ENCODE measurements at places on chromosomes 1 and 21. TPM values are rescaled to one million over a fixed set of nuclear protein-coding genes. Genes with fewer than 3 reads are reported as not detected.
A peak's percentile ranks its signal among the peaks of the same experiment; 100 is the strongest.

Gene CACHD1
- total RNA-seq = 0.82 TPM

- no peak for DNase-seq
These were observed 3.4 kb downstream of the SEMA6C start for GRCh38 chr1:151143057-151143435.

- no peak for DNase-seq
These were observed 148.3 kb downstream of the MATN1 start for GRCh38 chr1:30575066-30575465.

Gene SYTL1
- 103 TPM for total RNA-seq

DNA sequence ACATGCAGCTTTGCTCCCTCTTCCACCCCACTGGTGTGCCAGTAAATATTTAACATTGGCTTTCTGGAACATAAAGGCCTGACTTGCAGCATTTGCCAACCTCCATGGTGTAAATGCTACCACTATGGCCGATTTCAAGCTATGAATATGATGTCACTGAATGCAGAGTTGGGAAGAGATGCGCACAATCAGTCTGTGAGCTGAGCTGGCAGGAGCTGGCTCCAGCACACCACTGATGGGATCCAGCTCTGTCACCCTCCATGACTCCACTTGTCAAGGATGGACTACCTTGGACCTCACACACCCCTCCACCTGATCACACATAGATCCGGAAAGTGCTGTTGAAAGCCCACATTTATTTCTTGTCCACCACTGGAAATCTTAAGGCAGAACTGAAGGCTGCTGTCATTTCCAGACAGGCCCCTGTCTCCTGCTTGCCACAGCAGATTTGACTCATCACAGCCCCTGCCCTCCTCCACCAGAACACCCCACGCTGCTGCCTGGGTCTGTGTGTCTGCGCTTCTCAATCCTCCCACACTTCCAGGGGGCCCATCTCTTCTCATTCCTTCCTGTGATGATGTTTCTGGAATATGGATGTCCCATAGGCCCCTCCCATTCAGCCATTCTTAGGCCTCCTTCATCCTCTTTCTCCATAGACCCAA lies 82.2 kb upstream of the BCAR3 start:
- no peak for DNase-seq

DNA sequence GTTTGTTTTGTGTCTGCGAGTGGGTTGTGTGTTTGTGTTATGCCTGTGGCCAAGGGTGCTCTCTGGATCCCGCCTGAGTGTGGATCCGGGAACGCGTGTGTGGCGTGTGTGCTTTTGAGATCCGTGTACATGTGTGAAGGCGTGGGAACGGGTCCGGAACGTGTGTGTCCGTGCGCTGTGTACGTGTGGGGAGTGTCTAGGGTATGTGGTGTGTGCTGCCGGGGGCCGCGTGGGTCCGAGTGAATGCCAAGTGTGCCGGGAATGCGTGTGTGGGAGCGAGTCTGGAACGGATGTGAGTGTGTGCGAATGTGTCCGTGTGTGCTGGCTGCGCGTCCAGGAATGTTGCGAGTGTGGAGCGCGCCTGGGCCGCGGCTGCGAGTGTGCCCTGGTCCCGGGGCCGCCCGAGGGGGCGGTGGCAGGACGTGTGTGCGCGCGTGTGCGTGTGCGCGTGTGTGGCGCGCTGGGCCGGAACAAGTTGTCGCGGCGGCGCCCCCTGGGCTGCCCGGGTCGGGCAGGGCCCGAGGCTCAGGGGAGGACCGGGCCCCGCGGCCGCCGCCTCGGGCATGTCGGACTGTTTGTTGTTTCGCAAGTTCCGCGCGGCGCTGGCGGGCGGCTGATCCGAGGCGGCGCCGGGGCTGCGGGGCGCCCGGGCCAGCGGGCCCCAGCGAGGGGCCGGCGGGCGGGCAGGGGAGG lies 953 bp downstream of the PTPRU start:
- peak; percentile 46 for DNase-seq

Gene KIRREL1
- not detected for total RNA-seq

DNA sequence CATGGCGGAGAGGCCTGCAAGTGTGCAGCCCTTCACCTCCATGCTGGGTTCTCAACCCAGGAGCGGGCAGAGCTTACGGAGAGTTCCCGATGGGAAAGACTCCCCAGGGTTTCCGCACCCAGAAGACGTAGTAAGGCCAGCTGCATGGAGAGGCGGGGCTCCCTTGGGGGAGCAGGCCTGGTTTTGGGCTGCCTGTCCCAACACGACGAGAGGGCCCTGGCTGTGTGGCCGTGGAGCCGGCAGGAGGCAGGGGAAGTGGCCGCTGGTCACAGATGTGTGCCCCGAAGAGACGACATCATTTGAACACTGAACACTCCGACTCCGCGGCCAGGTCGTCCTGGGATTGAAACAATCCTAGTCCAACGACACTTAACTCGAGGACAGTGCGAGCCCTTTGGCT lies 57.0 kb downstream of the MORN1 start:
- no peak for DNase-seq

- DNase-seq = no peak
These were observed 57.6 kb downstream of the RUNX1 start for GRCh38 chr21:34991366-34991957.

- no peak for DNase-seq
These were observed at the start of gene SPRR3 for GRCh38 chr1:153001382-153001781. Gene SPRR3, plus strand, starts transcription at chr1:153001749. Its CDS starts 1,272 bp downstream, at chr1:153003021.

- no peak for DNase-seq
These were observed 99.0 kb downstream of the PLXNA2 start for GRCh38 chr1:208145167-208145566.

DNA sequence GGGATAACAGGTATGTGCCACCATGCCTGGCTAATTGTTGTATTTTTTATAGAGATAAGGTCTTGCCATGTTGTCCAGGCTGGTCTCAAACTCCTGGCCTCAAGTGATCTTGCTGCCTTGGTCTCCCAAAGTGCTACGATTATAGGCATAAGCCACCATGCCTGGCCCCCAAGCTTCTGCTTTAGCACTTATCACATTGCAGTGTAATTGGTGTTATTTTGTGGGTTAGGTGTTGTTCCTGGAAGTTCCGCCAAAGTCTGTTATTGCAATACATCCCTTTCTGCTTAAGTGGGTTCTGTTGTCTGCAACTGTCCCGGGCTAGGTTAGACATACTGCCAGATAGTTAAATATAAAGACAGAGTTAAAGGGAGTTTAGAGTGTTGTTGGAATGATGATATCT lies 3.4 kb downstream of the ZCCHC17 start:
- DNase-seq = no peak

- no peak for DNase-seq
These were observed 153.8 kb downstream of the MRPL39 start for GRCh38 chr21:25453524-25453923.

Measured in activated naive CD8-positive, alpha-beta T cell treated with anti-CD3 and anti-CD28 coated beads, Interleukin-2, amount 10 ng/mL, durations not matched to agents 7 days and 5 days (primary cell).